CD8-positive, alpha-beta memory T cell (primary cell): ENCODE measurements at places on chromosomes 1 and 21.
A peak's percentile ranks its signal among the peaks of the same experiment; 100 is the strongest.

GRCh38 chr1:180229483-180230415, at the start of gene LHX4:
TSS of gene LHX4 (plus strand) at chr1:180230264. CDS start at chr1:180230530, 266 bp downstream.
- peak within 1 kb of the TSS; percentile 62 for H3K4me3 ChIP-seq
- DNase-seq = no peak
- peaks cover 55% of the 10 kb centered on the region for H3K27me3 ChIP-seq
- no peak within 1 kb of the TSS for H3K27ac ChIP-seq

DNA sequence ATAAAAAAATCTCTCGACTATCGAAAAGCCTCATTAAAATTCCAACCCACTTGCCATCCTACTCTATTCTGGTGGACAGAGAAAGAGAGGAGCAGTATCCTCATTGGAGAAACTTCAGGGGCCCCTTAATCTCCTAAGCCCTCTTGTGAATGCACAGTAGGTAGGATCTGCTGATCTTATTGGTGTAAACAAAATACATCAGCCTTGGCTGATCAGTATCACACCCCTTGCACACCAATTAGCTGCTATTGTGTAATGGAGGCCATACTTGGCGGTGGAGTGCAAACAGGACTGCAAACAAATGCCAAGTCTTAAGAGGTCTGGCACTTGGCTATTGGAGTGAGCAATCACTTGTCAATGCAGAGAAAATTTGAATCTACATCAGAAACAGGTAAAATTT, 15.7 kb downstream of the VCAM1 start:
- H3K27ac ChIP-seq = no peak overlapping the region
- H3K4me3 ChIP-seq = no peak overlapping the region
- no peak for DNase-seq
- no peaks in the 10 kb centered on the region for H3K4me1 ChIP-seq

GRCh38 chr1:111190931-111191451, 9.5 kb downstream of the DENND2D start:
- peaks cover 99% of the 10 kb centered on the region for H3K4me1 ChIP-seq
- H3K4me3 ChIP-seq = no peak overlapping the region
- peaks cover 96% of the 10 kb centered on the region for H3K36me3 ChIP-seq
- H3K27me3 ChIP-seq = no peaks in the 10 kb centered on the region
- no peak for DNase-seq

DNA sequence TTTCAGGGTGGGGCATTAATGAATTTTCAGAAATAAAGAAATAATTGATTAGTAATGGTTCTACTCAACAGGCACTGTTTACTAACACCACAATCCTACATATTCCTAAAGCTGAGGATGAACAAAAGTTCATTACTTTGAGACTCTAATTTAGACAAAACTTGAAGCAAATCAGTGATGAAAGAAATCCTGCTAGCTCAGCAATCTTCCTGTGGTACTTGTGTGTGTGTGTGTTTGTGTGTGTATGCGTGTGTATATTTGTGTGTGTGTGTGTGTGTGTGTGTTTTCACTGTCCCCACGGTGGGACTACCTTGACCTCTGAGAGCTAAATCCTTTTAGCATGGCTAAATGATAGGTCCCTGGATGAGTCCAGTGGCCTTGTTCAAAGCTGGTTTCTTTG, 48.5 kb upstream of the RAB3GAP2 start:
- no peak for DNase-seq
- no peaks in the 10 kb centered on the region for H3K27me3 ChIP-seq
- H3K36me3 ChIP-seq = no peaks in the 10 kb centered on the region
- H3K27ac ChIP-seq = no peak overlapping the region
- H3K4me3 ChIP-seq = no peak overlapping the region

GRCh38 chr1:234168061-234168724, 205.1 kb upstream of the COA6 start:
- H3K36me3 ChIP-seq = no peaks in the 10 kb centered on the region
- no peak for DNase-seq
- no peak overlapping the region for H3K27ac ChIP-seq
- H3K4me1 ChIP-seq = peaks cover 11% of the 10 kb centered on the region

- H3K4me1 ChIP-seq = no peaks in the 10 kb centered on the region
These were observed at the start of gene DIRAS3 for GRCh38 chr1:68049941-68050878. TSS of gene DIRAS3 (minus strand) at chr1:68050627. CDS start at chr1:68047297, 3,330 bp downstream.

- H3K4me3 ChIP-seq = no peak overlapping the region
- H3K27me3 ChIP-seq = no peaks in the 10 kb centered on the region
- H3K27ac ChIP-seq = no peak overlapping the region
- DNase-seq = no peak
These were observed 80.4 kb downstream of the AJAP1 start for GRCh38 chr1:4734791-4735190.

DNA sequence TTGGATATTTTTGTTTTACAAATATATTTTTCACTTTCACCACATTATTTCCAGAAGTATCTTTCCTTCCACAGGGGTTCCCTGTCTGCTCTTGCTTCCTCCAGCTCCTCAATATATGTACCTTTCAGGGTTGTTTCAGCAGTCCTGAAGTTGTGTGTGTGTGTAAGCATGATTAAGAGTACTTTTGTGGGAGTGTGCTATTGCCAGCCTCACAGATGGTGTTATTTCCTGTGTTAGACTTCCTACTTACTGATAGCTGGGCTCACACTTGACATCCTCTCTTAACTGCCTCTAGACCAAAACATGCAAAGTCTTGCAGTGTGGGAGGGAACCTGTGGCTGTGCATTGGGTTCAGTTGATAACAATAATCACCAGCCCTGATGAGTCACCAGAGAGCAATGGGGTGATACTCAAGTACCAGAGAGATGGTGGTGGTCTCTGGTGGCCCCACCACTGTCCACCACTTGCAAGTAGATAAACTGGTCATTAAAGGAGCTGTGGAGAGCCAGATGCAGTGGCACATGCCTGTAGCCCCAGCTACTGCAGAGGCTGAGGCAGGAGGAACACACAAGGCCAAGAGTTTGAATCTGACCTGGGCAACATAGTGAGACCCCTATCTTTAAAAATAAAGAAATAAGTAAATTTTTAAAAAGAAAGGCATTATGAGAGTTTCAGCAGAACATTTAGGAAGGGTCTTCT, 126.7 kb downstream of the NR5A2 start:
- peak; percentile 77 for DNase-seq
- no peak overlapping the region for H3K4me3 ChIP-seq
- H3K4me1 ChIP-seq = peaks cover 27% of the 10 kb centered on the region

DNA sequence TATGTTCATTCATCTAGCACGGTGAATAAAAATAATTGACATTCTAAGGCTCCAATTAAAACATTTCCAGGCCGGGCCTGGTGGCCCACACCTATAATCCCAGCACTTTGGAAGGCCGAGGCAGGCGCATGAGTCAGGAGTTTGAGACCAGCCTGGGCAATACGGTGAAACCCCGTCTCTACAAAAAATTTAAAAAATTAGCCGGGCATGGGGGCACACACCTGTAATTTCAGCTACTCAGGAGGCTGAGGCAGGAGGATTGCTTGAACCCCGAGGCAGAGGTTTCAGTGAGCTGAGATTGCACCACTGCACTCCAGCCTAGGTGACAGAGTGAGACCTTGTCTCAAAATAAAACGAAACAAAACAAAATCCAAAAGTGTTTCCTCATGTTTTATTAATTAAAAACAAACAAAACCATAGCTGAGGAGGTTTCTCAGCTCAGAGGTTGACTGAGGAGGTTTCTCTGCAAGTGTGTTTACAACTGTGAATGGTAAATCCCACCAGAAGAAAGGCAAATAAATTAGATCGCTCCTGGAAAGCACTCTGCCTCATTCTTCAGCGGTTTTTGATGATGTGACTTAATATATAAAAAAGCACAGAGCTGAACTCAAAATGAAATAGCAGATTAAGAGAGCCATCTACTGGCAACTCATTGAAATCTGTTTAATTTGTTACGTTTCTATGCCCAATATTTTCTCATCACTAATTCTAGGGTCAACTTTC, 37.7 kb upstream of the ATG4C start:
- H3K36me3 ChIP-seq = no peaks in the 10 kb centered on the region
- H3K27me3 ChIP-seq = no peaks in the 10 kb centered on the region
- H3K27ac ChIP-seq = no peak overlapping the region

GRCh38 chr1:234431255-234431654, 47.7 kb downstream of the TARBP1 start:
- no peak overlapping the region for H3K4me3 ChIP-seq
- peaks cover 10% of the 10 kb centered on the region for H3K36me3 ChIP-seq
- no peaks in the 10 kb centered on the region for H3K27me3 ChIP-seq
- DNase-seq = no peak
- H3K27ac ChIP-seq = no peak overlapping the region

GRCh38 chr1:50566405-50566804, 143.2 kb upstream of the DMRTA2 start:
- H3K4me1 ChIP-seq = no peaks in the 10 kb centered on the region
- peaks cover 5% of the 10 kb centered on the region for H3K36me3 ChIP-seq
- no peaks in the 10 kb centered on the region for H3K27me3 ChIP-seq
- no peak overlapping the region for H3K4me3 ChIP-seq
- no peak for DNase-seq
- H3K27ac ChIP-seq = no peak overlapping the region

DNA sequence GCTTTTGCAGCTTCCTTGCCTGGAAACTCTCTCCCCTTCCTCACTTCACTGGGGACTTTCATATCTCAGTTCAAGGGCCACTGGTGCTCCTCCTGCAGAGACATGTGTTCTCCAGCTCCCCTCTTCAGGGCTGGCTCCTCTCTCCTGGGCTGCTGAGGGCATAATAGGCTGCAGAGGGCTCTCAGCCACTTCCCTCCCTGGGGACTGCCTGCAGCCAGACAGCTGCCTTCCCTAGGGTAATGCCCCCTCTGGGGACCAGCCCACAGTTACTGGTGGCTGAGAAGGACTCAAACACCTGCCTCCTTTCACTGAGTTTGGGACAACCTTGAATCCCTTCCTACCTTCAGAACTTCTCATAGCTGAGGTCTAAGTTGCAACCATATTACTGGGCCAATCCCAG, 104.8 kb upstream of the POU3F1 start:
- H3K4me3 ChIP-seq = no peak overlapping the region
- no peak for DNase-seq
- no peaks in the 10 kb centered on the region for H3K27me3 ChIP-seq
- H3K36me3 ChIP-seq = no peaks in the 10 kb centered on the region
- H3K27ac ChIP-seq = no peak overlapping the region

- H3K27me3 ChIP-seq = no peaks in the 10 kb centered on the region
- peak; percentile 4 for DNase-seq
- H3K4me1 ChIP-seq = no peaks in the 10 kb centered on the region
- H3K36me3 ChIP-seq = no peaks in the 10 kb centered on the region
These were observed 233.1 kb upstream of the VAMP3 start for GRCh38 chr1:7538033-7538432.
